Cardiac ventricle fibroblast (primary cell): ENCODE measurements at places on chromosomes 11 and 22. TPM values are rescaled to one million over a fixed set of nuclear protein-coding genes. Genes with fewer than 3 reads are reported as not detected.

Gene NAALAD2
- total RNA-seq, result 1.8 and 1.9 TPM in 2 replicates

Gene RAB36
- total RNA-seq, result 1.4 and 4.4 TPM in 2 replicates

Gene APLNR
- 2.1 and 3.9 TPM in 2 replicates for total RNA-seq

Gene ZBTB16
- 58.3 and 70.3 TPM in 2 replicates for total RNA-seq

Gene OR52E8
- not detected in 2 replicates for total RNA-seq

Gene ANO9
- not detected in 2 replicates for total RNA-seq

Gene SYCE3
- 3.5 TPM in 1 of 2 replicates, not detected in the other for total RNA-seq

Gene ZFTA
- total RNA-seq, result 32.3 and 34.5 TPM in 2 replicates

Gene GLB1L2
- 1.7 and 2.9 TPM in 2 replicates for total RNA-seq

Gene APIP
- total RNA-seq, result 15.4 and 15.5 TPM in 2 replicates

Gene POU2AF1
- total RNA-seq, result not detected in 2 replicates

Gene CRYBB2
- total RNA-seq, result not detected in 2 replicates

Gene NXPE4
- not detected in 2 replicates for total RNA-seq

Gene WBP2NL
- total RNA-seq, result 0.19 and 0.39 TPM in 2 replicates

Gene C22orf23
- 0.12 and 0.49 TPM in 2 replicates for total RNA-seq

Gene APOL1
- 17.5 and 18.8 TPM in 2 replicates for total RNA-seq

Gene TEX54
- total RNA-seq, result not detected in 2 replicates

Gene OR51E1
- not detected in 2 replicates for total RNA-seq
